Femur (tissue), 1 donor: ENCODE measurements at places on chromosomes 6 and 20.

DNA sequence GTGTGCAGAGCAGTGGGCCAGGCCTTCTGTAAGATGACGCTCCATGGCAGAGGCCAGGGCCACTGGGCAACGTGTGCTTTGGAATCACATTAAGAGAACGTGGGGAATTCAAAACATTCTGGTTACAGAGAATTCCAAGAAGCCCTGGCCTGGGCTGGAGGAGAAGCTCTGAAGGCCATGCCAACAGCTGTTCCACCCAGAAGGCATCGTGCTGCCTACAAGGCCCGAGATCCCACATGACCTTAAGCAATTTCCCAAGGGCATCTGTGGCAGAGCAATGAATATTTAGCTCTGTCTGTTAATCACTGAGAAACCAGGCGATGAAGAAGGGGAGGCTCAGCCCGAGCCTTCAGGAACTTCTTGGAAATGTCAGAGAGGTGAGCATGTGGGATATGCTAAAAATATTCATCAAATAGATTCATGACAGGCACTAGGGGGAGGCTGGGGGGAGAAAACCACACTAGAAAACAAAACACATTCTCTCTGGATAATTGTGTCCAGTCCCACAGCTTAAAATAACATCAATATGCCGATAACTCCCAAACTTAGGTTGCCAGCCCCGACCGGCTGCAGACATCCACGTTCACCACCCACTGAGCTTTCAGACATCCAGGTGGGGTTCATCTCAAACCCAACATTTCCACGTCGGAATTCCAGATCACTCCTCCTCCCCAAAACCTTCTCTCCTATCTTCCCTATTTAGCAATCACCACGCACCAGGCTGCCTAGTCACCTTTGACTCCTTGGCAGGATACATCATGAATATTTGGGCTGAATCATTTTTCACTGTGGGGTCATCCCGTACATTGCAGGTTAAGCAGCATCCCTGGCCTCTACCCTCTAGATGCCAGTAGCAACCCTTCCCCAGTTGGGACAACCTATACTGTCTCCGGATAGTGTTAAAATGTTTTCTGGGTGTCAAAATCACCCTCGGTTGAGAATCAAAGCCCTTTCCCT, 6.6 kb downstream of the SULF2 start:
- DNase-seq = no peak

GRCh38 chr20:50744143-50744792, 12.9 kb downstream of the PARD6B start:
- peak; percentile 60 for DNase-seq

DNA sequence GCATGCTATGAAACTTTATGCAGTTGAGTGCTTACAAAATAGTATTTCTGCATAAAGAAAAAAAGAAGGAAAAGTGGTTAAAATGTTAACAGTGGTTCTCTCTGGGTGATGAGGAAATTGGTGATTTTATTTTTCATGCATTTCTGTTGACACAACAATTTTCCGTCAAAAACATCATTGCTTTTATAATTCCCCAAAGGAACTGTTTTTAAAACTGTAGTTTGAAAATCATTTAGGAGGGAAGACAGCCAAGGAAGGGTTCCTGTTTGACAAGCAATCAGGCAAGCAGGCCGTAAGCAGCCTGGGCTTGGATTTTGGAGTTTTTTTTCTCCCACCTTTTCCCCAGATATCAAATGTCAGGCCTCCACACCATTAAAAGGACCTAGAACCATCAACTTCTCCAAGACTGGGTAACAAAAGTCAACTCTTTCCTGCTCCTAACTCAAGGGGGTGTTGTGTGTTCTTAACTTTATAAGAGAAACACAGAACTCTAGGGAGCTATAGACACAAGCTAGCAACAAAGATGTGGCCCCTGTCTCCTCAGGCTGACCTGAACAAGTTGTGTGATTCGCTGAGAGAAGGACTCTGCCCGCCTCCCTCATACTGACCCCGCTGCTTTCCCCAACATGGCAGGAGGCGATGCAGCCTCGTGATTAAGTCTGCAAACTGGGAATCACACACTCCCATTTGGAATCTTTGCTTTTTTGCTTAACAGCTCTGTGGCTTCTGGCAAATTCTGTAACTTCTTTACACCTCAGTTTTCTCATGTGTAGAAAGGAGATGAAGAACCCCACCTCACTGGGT, 146.6 kb downstream of the BCAS1 start:
- no peak for DNase-seq

GRCh38 chr20:32477594-32478512, 107.3 kb downstream of the NOL4L start:
- DNase-seq = peak; percentile 54

- no peak for DNase-seq
These were observed 31.3 kb downstream of the KCNK5 start for GRCh38 chr6:39197922-39198500.

- DNase-seq = no peak
These were observed 27.4 kb upstream of the IGF2R start for GRCh38 chr6:159941286-159942113.

DNA sequence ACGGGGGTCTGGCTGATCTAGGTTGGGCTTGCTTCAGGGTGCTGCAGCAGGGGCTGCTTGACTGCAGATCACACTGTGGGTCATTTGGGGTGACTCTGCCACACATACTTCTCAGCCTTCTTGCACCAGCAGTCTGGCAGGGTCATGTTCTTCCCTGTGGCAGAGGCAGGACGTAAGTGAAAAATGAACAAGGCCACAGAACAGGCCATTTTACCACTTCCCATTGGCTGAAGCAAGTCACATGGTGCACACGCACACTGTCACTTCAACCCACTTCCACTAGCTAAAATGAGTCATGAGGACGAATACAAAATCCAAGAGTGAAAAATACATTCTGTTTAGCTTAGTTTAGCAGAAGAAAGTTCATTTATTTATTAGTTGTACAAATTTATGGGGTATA, 168.6 kb upstream of the GGTLC1 start:
- DNase-seq = no peak
